ENCODE measurements at places on chromosomes 1 and 21.
A peak's percentile ranks its signal among the peaks of the same experiment; 100 is the strongest.

- DNase-seq: no peak
These were observed 12.0 kb downstream of the MDM4 start for GRCh38 chr1:204528241-204528640.

GRCh38 chr1:91065337-91065736 is 43.5 kb upstream of the ZNF644 start:
- DNase-seq: no peak

DNA sequence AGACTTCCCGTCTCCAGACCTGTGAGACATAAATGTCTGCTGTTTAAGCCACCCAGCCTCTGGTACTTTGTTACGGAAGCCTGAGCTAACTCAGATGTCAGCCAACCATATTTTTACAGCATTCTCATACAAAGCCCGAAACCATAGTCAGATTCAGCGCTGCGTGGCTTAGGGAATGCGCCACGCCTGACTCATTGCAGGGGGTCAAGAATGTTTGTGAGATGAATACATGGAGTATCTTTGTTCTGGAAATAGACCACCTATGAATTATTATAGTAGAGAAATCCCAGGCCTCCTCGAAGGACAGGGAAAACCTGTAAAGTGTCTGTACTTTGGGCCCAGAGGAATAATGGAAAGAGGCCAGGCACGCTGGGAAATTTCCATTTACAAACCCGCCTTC is 434.8 kb downstream of the CAMTA1 start:
- no peak for DNase-seq

GRCh38 chr1:108590441-108590840 is 30.5 kb downstream of the EEIG2 start:
- no peak for DNase-seq

- no peak for DNase-seq
These were observed 63.7 kb upstream of the IFNLR1 start for GRCh38 chr1:24250791-24251190.

GRCh38 chr1:162690672-162691434 is 58.6 kb downstream of the DDR2 start:
- peak; percentile 4 for DNase-seq

DNA sequence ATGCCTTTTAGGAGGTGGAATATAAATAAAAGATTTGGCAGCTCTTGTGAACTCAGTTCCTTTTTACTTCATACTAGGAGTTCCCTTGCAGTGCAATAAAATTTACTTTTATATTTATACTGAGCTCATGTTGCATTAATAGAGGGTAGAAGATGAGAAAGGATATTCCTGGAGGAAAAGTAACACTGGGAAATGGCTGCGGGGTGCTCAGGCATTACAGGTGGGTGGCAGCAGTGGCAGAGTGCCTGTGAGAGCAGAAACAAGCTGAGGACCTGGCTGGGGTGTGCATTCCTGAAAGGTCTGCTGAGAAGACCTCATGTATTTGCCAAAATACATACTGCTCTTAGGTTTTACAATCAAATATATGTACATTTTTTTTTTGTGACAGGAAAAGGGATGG is 126.9 kb downstream of the COQ8A start:
- no peak for DNase-seq

- no peak for DNase-seq
These were observed 31.6 kb upstream of the NUF2 start for GRCh38 chr1:163290025-163290640.
